Stomach (tissue), 19 donors: ENCODE measurements at places on chromosomes 3 and 15. TPM values are rescaled to one million over a fixed set of nuclear protein-coding genes. Genes with fewer than 3 reads are reported as not detected.

DNA sequence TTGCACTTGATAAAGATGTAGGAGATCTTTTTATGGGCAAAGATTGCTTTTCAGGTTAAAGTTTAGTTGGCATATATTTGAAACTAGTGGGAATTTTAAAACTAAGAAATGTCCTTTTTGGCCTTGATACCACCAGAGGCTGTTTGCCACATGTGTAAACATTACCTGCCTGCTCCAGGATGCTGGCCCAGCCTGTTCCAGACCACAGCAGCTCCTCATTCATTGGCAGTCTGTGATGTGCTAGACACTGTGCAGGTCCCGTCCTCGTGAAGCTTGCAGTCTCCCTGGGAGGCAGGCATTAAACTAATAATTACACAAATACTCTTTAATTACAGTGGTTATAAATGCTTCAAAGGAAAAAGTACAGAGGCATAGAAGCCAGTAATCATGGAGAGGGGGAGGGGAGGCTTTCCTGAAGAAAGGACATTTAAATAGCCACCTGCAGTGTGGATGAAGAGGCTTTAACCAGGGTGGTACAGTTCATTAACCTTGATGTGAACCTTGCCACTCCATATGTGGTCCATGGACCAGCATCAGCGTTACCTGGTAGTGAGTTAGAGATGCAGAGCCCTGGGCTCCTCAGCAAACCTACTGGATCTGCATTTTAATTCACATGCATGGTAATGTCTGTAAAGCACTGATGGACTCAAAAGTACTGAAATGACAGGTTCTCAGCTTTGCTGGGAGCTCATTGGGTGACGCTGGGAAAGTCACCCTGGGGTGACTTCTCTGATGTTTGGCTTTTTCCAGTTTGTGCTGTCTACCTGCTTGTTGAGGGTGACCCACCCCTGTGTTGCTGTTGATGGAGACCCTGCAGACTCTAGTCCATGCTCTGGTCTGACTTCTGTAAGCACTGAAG is 5.3 kb downstream of the ZNF710 start:
- no peak overlapping the region for H3K4me3 ChIP-seq
- H3K27me3 ChIP-seq, result no peaks in the 10 kb centered on the region
- H3K4me1 ChIP-seq, result peaks cover 79% of the 10 kb centered on the region
- H3K27ac ChIP-seq, result no peak overlapping the region
- DNase-seq, result peak; percentile 41

APH1B gene
- 23.5 TPM for total RNA-seq

DNA sequence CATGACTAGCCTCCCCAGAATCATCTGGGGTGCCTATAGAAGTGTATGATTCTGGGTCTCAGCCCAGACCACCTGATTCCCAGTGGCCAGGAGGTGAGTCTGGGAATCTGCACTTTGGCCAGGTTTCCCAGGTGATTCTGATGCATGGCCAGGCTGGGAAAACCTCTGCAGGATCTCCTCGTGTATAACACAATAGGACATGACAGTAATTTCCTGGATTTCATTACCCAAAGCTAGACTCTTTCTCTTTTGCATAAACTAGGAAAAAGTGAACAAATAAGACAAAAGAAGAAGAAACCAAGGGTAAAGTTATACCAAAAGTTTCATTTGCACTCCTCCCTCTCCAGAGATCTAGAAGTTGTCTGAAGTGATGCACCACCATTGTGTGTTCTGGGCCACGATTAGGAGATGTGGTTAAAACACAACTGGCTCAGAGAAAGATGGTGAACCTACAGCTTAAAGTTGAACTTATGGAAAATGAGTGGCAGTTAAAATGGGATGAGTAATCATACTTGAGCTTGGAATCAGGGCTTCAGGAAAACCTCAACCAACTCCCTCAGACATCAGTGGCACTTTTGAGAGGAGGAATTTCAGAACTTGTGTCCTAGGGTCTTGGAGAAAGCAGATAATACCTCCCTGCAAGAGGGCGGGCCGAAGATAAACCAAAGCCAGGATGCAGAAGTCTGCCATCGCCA is 109.2 kb upstream of the LRTM1 start:
- H3K4me3 ChIP-seq, result no peak overlapping the region
- no peaks in the 10 kb centered on the region for H3K4me1 ChIP-seq
- no peaks in the 10 kb centered on the region for H3K27me3 ChIP-seq
- no peaks in the 10 kb centered on the region for H3K36me3 ChIP-seq
- H3K27ac ChIP-seq, result no peak overlapping the region

- no peak overlapping the region for H3K4me3 ChIP-seq
- H3K36me3 ChIP-seq, result no peaks in the 10 kb centered on the region
- no peaks in the 10 kb centered on the region for H3K27me3 ChIP-seq
- H3K27ac ChIP-seq, result no peak overlapping the region
Measured at GRCh38 chr15:50061503-50061902, 57.5 kb downstream of the ATP8B4 start.

DNA sequence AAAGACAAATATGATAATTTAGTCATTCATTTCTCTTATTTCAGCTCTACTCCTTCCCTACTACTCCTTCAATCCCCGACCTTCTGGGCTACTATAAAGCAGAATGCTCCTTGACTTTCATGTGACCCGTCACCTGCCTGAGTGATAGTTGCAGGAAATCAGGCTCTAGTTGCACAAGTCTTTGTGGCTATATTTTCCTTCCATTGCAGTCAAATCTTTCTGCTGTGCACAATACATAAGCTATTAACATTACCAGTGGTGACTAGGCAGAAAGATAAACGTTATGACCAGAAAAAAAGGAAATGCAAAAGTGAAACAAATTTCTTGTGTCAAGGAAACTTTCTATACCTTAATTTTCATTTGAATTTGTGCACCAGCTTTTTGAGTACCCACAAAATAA is 2.3 kb downstream of the SUCNR1 start:
- no peaks in the 10 kb centered on the region for H3K4me1 ChIP-seq
- no peak overlapping the region for H3K4me3 ChIP-seq
- no peaks in the 10 kb centered on the region for H3K27me3 ChIP-seq
- no peak overlapping the region for H3K27ac ChIP-seq
- DNase-seq, result no peak

XIRP1 gene
- not detected for total RNA-seq

KCNMB2 gene
- not detected for total RNA-seq
